ENCODE measurements at places on chromosomes 13 and 19.

DNA sequence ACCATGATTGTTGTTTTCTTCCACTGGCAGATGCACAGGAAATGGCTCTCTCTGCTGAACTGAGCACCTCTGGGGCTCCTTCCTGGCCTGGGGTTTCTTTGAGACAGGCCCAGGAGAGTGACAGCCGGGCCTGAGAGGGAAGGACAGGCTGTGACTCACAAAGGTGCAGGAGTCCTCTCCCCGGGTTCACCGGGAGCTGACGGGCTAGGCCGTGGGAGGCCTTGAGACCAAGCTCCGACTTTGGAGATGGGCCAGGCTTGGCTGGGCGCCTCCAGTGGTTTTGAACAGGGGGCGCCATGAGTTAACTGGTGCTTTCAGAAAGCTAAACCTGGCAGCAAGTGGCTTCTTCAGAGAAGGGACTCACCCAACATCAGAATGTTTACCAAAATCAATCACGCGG lies 143.4 kb downstream of the URI1 start:
- DNase-seq, result no peak

DNA sequence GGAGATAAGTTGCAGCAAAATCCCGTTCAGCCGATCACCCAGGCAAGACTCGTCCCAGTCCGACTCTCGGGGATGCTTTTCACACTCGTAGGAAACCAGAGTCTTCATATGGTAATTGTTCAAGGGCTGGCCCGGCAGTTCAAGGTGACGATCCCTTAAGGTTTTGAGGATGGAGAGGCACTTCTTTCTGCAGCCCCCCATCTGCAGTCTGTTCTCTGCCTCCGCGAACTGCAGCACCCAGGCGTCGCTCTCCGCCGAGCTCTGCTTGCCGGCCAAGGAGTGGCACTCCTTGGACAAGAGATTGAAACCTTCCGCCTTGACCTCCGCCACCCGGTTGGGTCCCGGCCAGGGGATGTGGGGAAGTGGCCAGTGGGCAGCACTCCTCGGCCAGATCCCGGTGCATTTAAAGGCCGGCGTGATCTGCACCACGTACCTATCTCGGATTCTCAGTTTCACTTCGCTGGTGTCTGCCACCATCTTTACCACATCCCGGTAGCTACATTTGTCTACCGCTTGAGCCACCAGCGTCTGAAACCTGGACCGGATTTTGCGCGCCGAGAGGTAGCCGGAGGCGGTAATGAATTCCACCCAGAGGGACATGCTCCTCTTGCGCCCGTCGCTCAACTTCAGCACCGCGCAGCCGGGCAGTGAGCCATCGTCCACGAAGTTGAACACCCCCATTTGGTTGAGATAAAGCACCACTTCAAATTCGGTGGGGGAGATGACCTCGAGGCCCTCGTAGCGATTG lies 1.1 kb downstream of the MAB21L1 start:
- DNase-seq, result no peak

GRCh38 chr13:99363949-99364348 lies 56.8 kb upstream of the GPR183 start:
- DNase-seq, result no peak

- no peak for DNase-seq
Observed at GRCh38 chr13:114311387-114311786, 2.9 kb upstream of the CHAMP1 start.

- no peak for DNase-seq
Observed at GRCh38 chr13:22454586-22454985, 726.2 kb upstream of the SGCG start.

- DNase-seq, result no peak
Observed at GRCh38 chr13:74573654-74574053, 439.4 kb upstream of the KLF12 start.

DNA sequence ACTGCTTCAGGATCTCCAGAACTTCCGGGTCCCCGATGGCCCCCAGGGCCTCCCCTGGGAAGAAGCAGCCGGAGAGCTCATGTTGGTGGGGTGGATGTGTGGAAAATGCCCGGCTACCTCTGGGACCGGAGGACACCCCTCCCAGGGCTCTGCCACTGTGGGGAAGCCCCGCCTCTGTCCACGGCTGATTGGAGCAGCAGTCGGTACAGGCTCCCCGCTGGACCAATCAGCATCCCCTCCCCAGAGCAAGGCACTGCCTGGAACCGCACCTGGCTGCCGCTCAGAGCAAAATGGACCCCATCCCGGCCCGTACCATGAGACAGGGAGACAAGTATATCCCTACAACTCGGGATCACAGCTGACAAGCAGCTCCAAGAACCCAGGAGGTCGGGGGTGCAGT lies 6.4 kb downstream of the DOHH start:
- DNase-seq, result no peak

GRCh38 chr13:21435687-21436151 lies 23.4 kb downstream of the ZDHHC20 start:
- DNase-seq, result no peak

- DNase-seq, result no peak
Observed at GRCh38 chr13:106233134-106233735, 302.2 kb downstream of the EFNB2 start.

DNA sequence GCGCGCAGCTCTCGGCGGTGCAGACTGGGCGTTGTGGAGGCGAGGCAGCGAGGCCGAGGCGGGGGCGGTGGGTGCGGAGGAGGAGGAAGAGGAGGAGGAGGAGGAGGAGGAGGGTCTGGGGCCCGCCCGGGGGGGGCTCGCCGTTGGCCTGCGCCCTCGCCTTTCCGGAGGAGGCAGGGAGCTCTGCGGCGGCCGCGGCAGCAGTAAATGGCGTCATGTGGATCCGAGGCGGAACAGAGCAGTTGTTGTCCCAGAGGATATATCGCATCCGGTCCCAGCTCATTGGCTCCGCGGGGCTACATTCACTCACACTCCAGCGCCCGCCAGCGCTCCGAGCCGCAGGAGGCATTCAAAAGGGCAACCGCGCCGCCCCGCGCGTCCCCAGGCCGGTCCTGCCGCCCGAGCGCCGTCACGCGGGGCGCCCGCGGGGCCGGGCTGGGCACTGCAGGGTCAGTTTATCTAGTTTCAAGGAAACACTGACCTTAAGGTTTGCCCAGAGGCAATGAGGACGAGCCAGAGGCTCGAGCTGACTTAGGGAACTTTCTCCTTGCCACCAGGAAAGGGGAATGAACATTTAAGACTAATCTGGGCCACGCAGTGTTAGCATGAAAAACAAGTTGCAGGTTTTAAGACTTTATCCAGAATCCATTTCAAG lies at the start of gene SPRY2:
Gene SPRY2, minus strand, starts transcription at position 26 of the 655 bp plus-strand sequence. CDS start 3,421 bp downstream, outside the sequence.
- peak; percentile 48 for DNase-seq

- no peak for DNase-seq
Observed at GRCh38 chr19:51163257-51163656, 21.2 kb downstream of the SIGLEC7 start.

- no peak for DNase-seq
Observed at GRCh38 chr19:3599776-3600187, 6.9 kb downstream of the TBXA2R start.

DNA sequence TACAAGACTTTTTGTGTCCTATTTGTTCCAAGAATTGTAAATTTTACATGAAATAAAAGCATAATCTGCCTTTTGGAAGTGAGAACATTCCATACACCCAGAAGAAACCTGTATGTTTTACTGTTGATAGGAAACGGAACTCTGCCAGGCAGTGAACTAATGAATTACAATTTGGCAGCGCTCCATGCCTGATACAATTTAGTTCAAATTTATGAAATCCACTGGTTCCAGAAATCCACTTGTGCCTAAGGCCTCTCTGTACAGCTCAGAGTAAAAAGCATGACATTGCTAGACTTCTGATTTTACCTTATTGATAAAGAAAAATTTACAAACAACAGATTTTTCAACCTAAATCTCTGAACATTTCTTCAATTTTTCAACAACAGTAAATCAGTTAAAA lies 78.1 kb downstream of the PCDH9 start:
- no peak for DNase-seq

GRCh38 chr13:31056644-31057271 lies 104.9 kb downstream of the HSPH1 start:
- no peak for DNase-seq

DNA sequence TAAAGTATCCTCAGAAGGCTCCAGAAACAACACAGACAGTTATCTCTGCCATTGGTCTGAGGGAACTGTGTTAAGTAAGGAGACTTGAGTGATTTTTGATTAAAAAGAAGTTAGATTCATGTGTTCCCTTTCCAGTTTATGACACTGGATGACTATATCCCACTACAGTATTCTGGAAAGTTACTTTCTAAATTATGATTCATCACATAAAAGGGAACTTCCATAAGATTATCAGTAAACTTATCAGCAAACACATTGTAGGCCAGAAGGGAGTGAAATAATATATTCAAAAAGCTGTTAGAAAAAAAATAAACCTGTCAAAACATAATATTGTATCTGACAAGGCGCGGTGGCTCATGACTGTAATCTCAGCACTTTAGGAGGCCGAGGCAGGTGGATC lies 700.0 kb downstream of the SLITRK6 start:
- no peak for DNase-seq

GRCh38 chr13:51801631-51802099 lies 2.3 kb downstream of the DHRS12 start:
- DNase-seq, result no peak

DNA sequence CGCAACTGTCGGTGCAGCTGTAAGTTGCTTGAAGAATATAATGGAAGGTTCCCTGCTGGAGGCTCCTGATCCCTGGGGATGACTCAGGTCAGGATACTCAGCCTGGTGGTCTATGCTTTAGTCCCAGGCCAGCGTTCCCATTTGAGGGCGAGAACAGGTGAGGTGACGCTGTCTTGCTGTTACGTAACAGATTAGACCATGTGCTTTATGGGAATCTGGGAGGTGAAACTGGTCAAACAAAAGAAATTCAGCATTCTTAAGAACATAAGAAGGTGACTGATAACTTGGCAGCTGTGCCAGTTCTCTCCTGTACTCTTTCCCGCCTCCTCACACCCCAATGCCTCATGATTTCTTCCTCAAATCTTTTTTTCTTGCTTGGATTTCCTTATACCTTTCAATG lies at the start of gene CXCL17:
Gene CXCL17, minus strand, starts transcription at position 114 of the 400 bp plus-strand sequence. CDS start 114 bp downstream, outside the sequence.
- no peak for DNase-seq

DNA sequence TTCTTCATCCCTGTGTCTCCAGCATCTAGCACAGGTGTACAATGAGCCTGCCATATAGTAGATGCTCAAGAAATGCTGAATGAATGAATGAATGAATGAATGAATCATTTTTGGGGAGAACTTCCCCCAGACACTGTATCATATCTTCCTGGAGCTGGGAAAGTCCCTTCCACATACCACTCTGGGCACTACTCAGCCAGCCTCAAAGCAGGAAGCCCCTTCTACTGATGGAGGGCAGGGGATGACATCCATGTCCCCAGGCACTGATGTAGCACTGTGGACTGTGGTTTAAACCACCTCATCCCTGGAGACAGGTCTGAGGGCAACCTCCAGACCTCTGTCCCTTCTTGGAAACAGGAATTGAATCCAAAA lies 4.8 kb downstream of the GNA15 start:
- no peak for DNase-seq
